Eye (tissue), 1 donor: ENCODE measurements at places on chromosomes 3 and 15.
A peak's percentile ranks its signal among the peaks of the same experiment; 100 is the strongest.

GRCh38 chr3:43287500-43287873, 1.1 kb downstream of the SNRK start:
- no peak for DNase-seq

- peak; percentile 87 for DNase-seq
Measured at GRCh38 chr15:91224755-91225380, 124.8 kb downstream of the SV2B start.

GRCh38 chr3:159322322-159322939, 520.6 kb downstream of the MFSD1 start:
- DNase-seq, result peak; percentile 24

GRCh38 chr3:57877116-57877515, 121.0 kb downstream of the SLMAP start:
- DNase-seq, result peak; percentile 14

GRCh38 chr15:37548116-37548515, 386.3 kb upstream of the TMCO5A start:
- DNase-seq, result no peak

GRCh38 chr15:62257996-62258521, 93.0 kb upstream of the C2CD4B start:
- DNase-seq, result no peak

GRCh38 chr15:39756806-39757522, 25.7 kb downstream of the FSIP1 start:
- DNase-seq, result peak; percentile 87
